ENCODE measurements at places on chromosomes 5 and 9. TPM values are rescaled to one million over a fixed set of nuclear protein-coding genes. Genes with fewer than 3 reads are reported as not detected.

RAB3C gene
- 2.3 TPM for total RNA-seq

AQP7 gene
- not detected for total RNA-seq

KCTD16 gene
- 0.06 TPM for total RNA-seq

LIX1 gene
- total RNA-seq = not detected

ERAP2 gene
- total RNA-seq = 141 TPM

FSD1L gene
- total RNA-seq = 2.1 TPM

ANKRD34B gene
- total RNA-seq = not detected

IFNA13 gene
- not detected for total RNA-seq

CKMT2 gene
- 0.16 TPM for total RNA-seq

SLC6A18 gene
- total RNA-seq = not detected

TLE1 gene
- total RNA-seq = 32.2 TPM

PNPLA7 gene
- total RNA-seq = 0.49 TPM

CTXN3 gene
- total RNA-seq = not detected

FOXD4 gene
- total RNA-seq = 0.25 TPM

SHLD3 gene
- 5.7 TPM for total RNA-seq

GAS1 gene
- total RNA-seq = 0.63 TPM

CYLC2 gene
- not detected for total RNA-seq

ZNF300 gene
- total RNA-seq = 9.8 TPM

SETD9 gene
- 8.6 TPM for total RNA-seq

MYORG gene
- total RNA-seq = 3.9 TPM

ZNF618 gene
- total RNA-seq = 23.3 TPM

SPATA31D4 gene
- total RNA-seq = not detected

PTGES gene
- 0.32 TPM for total RNA-seq

PMPCA gene
- total RNA-seq = 37.3 TPM

STPG3 gene
- total RNA-seq = not detected

C7 gene
- total RNA-seq = 0.06 TPM

All from bladder microvascular endothelial cell (primary cell).